ENCODE measurements at places on chromosomes 2 and 18. TPM values are rescaled to one million over a fixed set of nuclear protein-coding genes. Genes with fewer than 3 reads are reported as not detected.

- no peaks in the 10 kb centered on the region for H3K4me1 ChIP-seq
- no peak overlapping the region for H3K4me3 ChIP-seq
- peak; percentile 51 for DNase-seq
- no peak overlapping the region for H3K27ac ChIP-seq
- H3K27me3 ChIP-seq = no peaks in the 10 kb centered on the region
Measured at GRCh38 chr2:212939777-212940531, 211.5 kb downstream of the IKZF2 start.

DNA sequence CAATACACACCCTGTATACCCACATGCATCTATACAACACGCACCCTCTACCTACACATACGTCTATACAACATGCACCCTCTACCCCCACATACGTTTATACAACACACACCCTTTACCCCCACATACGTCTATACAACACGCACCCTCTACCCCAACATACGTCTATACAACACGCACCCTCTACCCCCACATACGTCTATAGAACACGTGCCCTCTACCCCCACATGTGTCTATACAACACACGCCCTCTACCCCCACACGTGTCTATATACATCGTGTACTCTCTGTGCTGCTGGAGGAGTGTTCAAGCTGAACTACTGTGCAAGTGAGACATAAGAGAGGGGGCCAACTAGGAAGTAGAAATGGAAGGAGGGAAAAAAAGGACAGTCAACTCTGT lies 621.7 kb upstream of the HS6ST1 start:
- no peaks in the 10 kb centered on the region for H3K36me3 ChIP-seq
- no peak for DNase-seq
- H3K4me3 ChIP-seq = no peak overlapping the region

OR6B2 gene
- total RNA-seq = not detected

GRCh38 chr2:203928849-203929248 lies 7.7 kb upstream of the ICOS start:
- H3K27me3 ChIP-seq = no peaks in the 10 kb centered on the region
- H3K36me3 ChIP-seq = no peaks in the 10 kb centered on the region
- no peak for DNase-seq

TNS1 gene
- total RNA-seq = 101 TPM

- no peaks in the 10 kb centered on the region for H3K36me3 ChIP-seq
- no peak for DNase-seq
- no peaks in the 10 kb centered on the region for H3K27me3 ChIP-seq
- no peak overlapping the region for H3K27ac ChIP-seq
- no peaks in the 10 kb centered on the region for H3K4me1 ChIP-seq
- H3K4me3 ChIP-seq = no peak overlapping the region
Measured at GRCh38 chr2:178320011-178320585, 125.8 kb downstream of the OSBPL6 start.

GRCh38 chr2:187177253-187177652 lies 270.8 kb downstream of the CALCRL start:
- no peak overlapping the region for H3K27ac ChIP-seq
- H3K36me3 ChIP-seq = no peaks in the 10 kb centered on the region
- DNase-seq = no peak
- H3K4me1 ChIP-seq = no peaks in the 10 kb centered on the region
- no peak overlapping the region for H3K4me3 ChIP-seq

- no peak for DNase-seq
- H3K4me1 ChIP-seq = no peaks in the 10 kb centered on the region
- H3K4me3 ChIP-seq = no peak overlapping the region
- H3K27ac ChIP-seq = no peak overlapping the region
- no peaks in the 10 kb centered on the region for H3K36me3 ChIP-seq
- no peaks in the 10 kb centered on the region for H3K27me3 ChIP-seq
Measured at GRCh38 chr2:160555420-160556071, 61.9 kb upstream of the RBMS1 start.

DNA sequence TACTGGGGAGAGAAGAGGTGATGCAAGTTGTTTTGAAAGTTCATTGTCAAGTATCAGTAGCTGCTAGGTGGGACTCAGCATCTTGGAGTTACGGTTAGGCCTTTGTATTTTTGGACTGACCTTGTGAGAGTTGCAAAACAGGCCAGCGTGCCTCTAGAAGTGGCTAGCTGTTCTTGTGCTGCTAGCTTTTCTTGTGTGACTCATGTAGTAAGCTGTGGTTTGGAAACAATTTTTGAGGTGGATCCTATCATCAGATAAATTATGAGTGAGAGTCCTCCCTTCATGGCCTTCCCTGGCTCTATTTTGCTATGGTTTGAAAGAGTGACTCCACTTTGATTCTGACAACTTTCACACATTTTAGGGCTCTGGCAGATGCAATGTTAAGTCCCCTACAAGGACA lies 409.2 kb upstream of the HS6ST1 start:
- H3K27ac ChIP-seq = no peak overlapping the region
- H3K27me3 ChIP-seq = no peaks in the 10 kb centered on the region
- no peak overlapping the region for H3K4me3 ChIP-seq
- H3K36me3 ChIP-seq = no peaks in the 10 kb centered on the region

GKN2 gene
- not detected for total RNA-seq

- H3K27ac ChIP-seq = no peak overlapping the region
- DNase-seq = no peak
- H3K4me1 ChIP-seq = no peaks in the 10 kb centered on the region
Measured at GRCh38 chr2:163934131-163934530, 198.3 kb upstream of the FIGN start.

CAPN10 gene
- total RNA-seq = 63.7 TPM

DNA sequence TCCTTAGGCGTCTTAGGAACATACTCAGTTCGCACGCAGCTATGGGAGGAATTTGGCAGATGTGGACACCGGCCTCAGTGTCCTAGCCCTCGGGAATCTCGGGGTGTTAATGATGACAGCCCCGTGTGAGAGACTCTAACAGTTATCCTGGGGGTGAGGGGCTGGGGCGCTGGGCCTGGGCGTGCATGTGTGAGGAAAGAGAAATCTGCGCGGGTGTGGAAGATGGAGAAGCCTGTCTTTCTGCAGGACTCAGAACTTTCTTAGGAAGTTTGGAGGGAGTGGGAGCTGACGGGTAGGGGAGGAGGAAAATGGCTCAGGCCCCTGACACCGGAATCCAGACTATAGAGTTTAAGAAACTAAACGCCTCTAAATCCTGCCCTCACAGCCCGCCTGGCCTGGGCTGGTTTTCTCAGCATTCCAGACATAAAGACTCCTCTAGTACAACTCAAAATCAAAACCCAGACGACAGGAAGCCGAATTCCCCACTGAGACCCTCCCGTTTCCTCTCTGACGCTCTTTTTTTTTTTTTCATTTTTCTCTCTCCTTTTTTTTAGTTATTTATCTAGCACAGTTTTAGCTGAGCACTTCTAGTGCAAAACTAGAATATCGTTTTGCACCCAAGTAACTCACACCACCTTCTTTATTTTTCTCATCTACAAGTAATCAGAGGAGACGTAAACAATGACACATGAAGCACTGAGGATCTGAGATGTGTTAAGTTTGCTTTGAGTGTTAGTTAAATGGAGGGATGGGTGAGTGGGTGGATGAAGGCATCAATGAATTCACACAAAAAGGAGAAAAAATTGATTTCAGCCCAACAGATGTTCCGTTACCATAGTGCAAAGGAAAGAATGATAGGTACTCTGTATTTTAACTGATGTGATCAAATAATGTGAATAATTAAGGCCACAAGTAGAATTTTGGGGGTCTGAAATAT lies 1.2 kb upstream of the HAAO start:
- H3K36me3 ChIP-seq = no peaks in the 10 kb centered on the region
- H3K4me1 ChIP-seq = no peaks in the 10 kb centered on the region
- no peaks in the 10 kb centered on the region for H3K27me3 ChIP-seq
- no peak for DNase-seq
- H3K4me3 ChIP-seq = peak overlapping the region; percentile 55

GRCh38 chr2:16050908-16051489 lies 110.6 kb downstream of the MYCN start:
- H3K36me3 ChIP-seq = no peaks in the 10 kb centered on the region
- no peak overlapping the region for H3K27ac ChIP-seq
- H3K4me1 ChIP-seq = no peaks in the 10 kb centered on the region
- no peak overlapping the region for H3K4me3 ChIP-seq
- no peak for DNase-seq
- no peaks in the 10 kb centered on the region for H3K27me3 ChIP-seq

DNA sequence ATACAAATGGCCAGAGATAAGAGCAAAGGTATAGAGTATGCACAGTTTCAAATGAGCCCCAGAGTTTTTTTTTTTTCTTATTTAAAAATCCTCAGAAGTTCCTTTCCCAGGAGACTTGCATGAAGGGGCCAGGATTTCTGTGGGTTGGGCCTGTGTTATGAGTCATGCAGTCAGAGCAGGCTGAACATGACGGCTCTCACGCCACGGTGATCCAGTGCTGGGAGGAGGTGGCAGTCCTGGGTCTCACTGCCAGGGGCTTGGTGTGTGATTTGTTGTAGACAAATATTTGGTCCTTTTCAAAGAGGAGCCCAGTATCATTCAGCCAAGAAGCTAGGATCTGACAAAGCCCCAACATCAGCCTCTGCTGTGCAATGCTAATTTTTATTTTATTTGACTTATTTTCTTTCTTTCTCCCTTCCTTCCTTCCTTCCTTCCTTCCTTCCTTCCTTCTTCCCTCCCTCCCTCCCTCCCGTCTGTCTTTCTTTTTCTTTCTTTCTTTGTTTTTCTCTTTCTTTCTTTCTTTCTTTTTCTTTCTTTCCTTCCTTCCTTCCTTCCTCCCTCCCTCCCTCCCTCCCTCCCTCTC lies 10.4 kb upstream of the KCNE4 start:
- H3K36me3 ChIP-seq = no peaks in the 10 kb centered on the region
- peak; percentile 18 for DNase-seq
- H3K27ac ChIP-seq = no peak overlapping the region
- no peaks in the 10 kb centered on the region for H3K27me3 ChIP-seq

LGALSL gene
- total RNA-seq = 22.8 TPM

DNA sequence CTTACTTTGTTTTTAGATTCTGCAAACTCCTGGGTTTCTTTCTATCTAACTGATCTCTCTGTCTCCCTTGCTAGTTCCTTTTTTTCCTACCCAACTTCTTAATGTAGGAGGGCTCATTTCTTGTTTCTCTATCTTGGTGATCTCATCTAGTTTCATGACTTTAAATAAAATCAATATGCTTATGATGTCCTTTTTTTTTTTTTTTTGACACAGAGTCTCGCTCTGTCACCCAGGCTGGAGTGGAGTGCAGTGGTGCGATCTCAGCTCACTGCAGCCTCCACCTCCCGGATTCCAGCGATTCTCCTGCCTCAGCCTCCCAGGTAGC lies 42.2 kb upstream of the IL1RL1 start:
- H3K27ac ChIP-seq = no peak overlapping the region
- no peaks in the 10 kb centered on the region for H3K36me3 ChIP-seq
- no peaks in the 10 kb centered on the region for H3K27me3 ChIP-seq
- no peak for DNase-seq
